ENCODE measurements at places on chromosomes 5 and 9. TPM values are rescaled to one million over a fixed set of nuclear protein-coding genes. Genes with fewer than 3 reads are reported as not detected.

- H3K4me1 ChIP-seq, result no peaks in the 10 kb centered on the region
- H3K27me3 ChIP-seq, result no peaks in the 10 kb centered on the region
- DNase-seq, result no peak
- H3K27ac ChIP-seq, result no peak overlapping the region
- H3K4me3 ChIP-seq, result no peak overlapping the region
- no peaks in the 10 kb centered on the region for H3K36me3 ChIP-seq
These were observed 307.9 kb downstream of the DMAC1 start for GRCh38 chr9:7491641-7492040.

GRCh38 chr9:91246846-91247245 lies 114.9 kb downstream of the AUH start:
- no peaks in the 10 kb centered on the region for H3K36me3 ChIP-seq
- DNase-seq, result no peak
- H3K4me3 ChIP-seq, result no peak overlapping the region
- H3K27me3 ChIP-seq, result no peaks in the 10 kb centered on the region
- H3K4me1 ChIP-seq, result peaks cover 5% of the 10 kb centered on the region

DNA sequence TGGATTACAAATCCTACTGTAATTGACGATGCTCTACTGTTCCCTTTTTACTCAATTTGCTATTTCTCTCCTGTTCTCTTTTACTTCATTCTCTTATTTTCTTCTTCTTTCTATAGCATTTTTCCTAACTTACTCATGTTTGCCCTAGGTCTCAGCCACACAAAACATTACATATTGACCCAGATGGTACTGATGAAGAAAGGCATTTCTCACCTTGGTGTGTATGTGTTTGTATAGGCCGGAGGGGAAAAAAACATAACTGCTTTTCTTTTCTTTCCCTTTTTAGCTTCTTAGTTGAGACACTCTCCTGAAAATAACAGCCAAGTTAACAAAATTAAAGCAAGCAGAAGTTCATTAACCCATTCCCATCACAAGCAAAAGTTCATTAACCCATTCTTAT lies 1019.8 kb upstream of the CDH18 start:
- no peak overlapping the region for H3K27ac ChIP-seq
- H3K4me3 ChIP-seq, result no peak overlapping the region
- no peak for DNase-seq
- H3K4me1 ChIP-seq, result no peaks in the 10 kb centered on the region
- H3K27me3 ChIP-seq, result no peaks in the 10 kb centered on the region

GRCh38 chr5:103353581-103353980 lies 95.0 kb downstream of the MACIR start:
- H3K4me3 ChIP-seq, result no peak overlapping the region
- no peak overlapping the region for H3K27ac ChIP-seq
- no peaks in the 10 kb centered on the region for H3K4me1 ChIP-seq
- H3K36me3 ChIP-seq, result no peaks in the 10 kb centered on the region
- H3K27me3 ChIP-seq, result peaks cover 5% of the 10 kb centered on the region

- H3K27ac ChIP-seq, result no peak overlapping the region
- H3K36me3 ChIP-seq, result no peaks in the 10 kb centered on the region
- H3K27me3 ChIP-seq, result no peaks in the 10 kb centered on the region
- no peak overlapping the region for H3K4me3 ChIP-seq
- H3K4me1 ChIP-seq, result peaks cover 19% of the 10 kb centered on the region
These were observed 36.3 kb upstream of the PLIN2 start for GRCh38 chr9:19163631-19164030.

The DBH gene
- 1.7 TPM for total RNA-seq

The EIF4E1B gene
- not detected for total RNA-seq
